ENCODE measurements at places on chromosomes 12 and 14.

- DNase-seq: no peak
These were observed 320.1 kb upstream of the DIO3 start for GRCh38 chr14:101241147-101241546.

GRCh38 chr12:88691811-88692210 is 111.5 kb upstream of the KITLG start:
- DNase-seq: no peak

DNA sequence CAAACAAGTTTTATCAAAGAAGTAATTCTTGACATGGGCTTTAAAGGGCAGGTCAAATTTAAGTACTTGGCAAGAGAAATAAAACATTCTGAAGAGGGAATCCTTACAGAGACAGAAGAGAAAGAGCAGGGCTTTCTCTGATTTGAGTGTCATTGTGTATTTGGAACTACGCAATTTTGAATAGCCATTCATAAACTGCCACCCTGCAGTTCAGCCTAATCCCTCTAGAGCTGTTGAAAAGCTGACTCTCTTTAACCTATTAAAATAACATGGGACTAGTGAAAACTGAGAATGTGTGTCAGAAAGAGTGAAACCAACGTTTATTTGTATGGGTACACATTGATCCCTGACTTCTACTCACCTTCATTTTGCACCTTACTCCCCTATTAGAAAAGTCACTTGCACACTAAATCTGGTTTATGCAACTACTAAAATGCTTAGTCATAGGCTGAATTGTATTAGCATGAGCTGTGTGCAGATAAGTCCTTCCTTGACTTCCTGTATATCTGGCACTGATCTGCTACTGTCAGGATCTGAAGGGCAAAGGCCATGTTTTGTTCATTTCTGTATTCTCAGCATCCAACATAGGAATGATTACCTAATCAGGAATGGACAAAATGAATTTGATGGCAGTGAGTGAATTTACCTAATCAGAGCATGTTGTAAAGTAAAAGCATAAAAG is 458.9 kb downstream of the NOVA1 start:
- no peak for DNase-seq

GRCh38 chr12:116306506-116306905 is 29.0 kb upstream of the MED13L start:
- DNase-seq: no peak

DNA sequence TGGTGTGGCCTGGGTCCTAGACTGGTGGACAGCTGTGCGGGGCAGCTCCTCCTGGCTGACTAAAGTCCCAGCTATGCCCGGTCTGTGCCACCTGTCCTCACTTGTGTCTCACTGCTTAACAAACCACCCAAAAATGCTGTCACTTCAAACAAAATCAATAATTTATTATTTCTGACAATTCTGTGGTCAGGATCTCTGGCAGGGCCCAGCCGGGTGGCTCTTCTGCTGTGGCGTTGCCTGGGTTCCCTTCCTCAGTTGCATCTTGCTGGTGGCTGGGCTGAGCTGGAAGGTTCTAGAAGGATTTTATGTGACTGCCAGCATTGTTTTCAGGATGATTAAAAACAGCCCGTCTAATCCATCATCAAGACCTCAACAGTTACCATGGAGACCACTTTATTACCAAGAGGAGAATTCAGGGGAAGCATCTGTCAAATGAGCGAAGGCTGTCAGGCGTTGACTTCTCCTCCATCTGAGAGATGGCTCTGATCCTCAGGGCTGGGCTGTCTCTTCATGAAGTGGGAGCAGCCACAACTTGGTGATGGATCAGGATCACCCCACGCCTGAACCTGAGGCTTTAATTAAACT is 280.6 kb upstream of the SFSWAP start:
- DNase-seq: no peak

- DNase-seq: no peak
These were observed 501 bp upstream of the HSP90B1 start for GRCh38 chr12:103929784-103930033.

- no peak for DNase-seq
These were observed 182.9 kb downstream of the DICER1 start for GRCh38 chr14:94974422-94974821.

GRCh38 chr12:65568517-65568916 is 255.8 kb upstream of the HMGA2 start:
- no peak for DNase-seq

DNA sequence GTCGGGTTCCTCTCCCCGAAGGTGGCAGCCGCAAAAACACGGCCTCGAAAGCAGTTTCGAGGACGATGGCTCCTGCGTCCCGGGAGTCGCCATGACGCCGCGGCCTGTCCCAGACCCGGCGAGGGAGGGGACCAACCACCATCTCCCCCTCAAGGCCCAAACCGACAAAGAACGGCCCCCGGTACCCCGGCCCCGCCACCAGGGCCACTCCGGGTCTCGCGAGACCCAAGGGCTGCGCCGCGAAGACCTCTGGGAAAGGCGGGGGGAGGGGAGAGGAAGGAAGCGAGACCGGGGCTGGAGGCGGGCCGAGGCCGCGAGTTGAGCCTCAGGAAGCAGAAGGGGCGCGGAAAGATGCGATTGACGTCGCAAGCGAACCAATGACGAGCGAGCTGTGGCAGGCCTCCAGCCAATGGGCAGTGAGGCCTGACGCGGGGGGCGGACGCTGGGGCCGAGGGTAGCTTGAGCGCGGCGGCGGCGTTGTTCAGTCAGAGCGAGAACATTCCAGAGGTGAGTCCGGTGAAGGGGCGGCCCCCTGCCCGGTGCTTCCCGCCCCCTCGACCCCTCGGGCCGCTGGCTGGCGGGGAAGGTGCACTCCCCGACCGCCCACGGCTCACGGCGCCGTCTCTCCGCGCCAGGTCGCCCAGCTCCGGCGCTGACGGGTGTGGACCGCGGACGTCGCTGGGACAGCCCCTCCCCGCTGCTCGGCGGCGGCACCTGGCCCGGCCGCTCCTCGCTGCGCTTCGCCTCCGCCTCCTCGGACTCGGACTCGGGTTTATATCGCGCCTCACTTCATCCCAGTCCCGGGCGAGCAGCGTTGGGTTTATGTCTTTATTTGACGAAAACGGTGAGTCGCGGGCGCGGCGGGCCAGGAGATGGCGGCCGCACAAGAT is at the start of gene EIF5:
EIF5 (plus strand) TSS at position 484 of the 890 bp plus-strand sequence. CDS start 1,624 bp downstream, outside the sequence.
- DNase-seq: peak; percentile 99

- no peak for DNase-seq
These were observed 5.5 kb downstream of the ASIC1 start for GRCh38 chr12:50062728-50063460.

DNA sequence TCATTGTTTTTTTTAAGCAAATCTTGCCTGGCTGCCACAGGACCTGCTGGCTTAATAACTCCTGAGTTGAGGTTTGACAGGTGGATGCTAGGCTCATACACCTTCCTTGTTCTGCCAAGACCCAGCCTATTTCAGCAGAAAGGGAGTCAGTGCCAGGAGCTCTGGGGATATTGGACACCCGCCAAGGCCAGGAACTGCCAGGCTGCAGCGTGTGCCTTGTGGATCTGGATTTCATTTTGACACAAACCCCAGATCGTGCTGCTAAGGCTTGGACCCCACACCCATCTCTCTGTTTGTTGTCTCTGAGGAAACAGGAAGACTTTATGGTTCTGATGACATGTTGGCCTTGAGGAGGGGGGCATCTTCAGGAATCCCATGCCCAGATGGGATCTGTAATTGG is 44.4 kb upstream of the PRIMA1 start:
- no peak for DNase-seq

- DNase-seq: no peak
These were observed 100.7 kb downstream of the CNTN1 start for GRCh38 chr12:40792792-40793386.

GRCh38 chr12:57782243-57782607 is 362 bp upstream of the TSFM start:
- no peak for DNase-seq

GRCh38 chr12:531951-532585 is 72.3 kb downstream of the B4GALNT3 start:
- no peak for DNase-seq

GRCh38 chr14:42792166-42792565 is 1185.5 kb downstream of the LRFN5 start:
- no peak for DNase-seq

GRCh38 chr14:93804654-93805053 is 16.4 kb upstream of the PRIMA1 start:
- no peak for DNase-seq

- no peak for DNase-seq
These were observed 1.4 kb upstream of the GSC start for GRCh38 chr14:94771158-94771905.

GRCh38 chr14:75607044-75607443 is 28.6 kb downstream of the FLVCR2 start:
- no peak for DNase-seq

DNA sequence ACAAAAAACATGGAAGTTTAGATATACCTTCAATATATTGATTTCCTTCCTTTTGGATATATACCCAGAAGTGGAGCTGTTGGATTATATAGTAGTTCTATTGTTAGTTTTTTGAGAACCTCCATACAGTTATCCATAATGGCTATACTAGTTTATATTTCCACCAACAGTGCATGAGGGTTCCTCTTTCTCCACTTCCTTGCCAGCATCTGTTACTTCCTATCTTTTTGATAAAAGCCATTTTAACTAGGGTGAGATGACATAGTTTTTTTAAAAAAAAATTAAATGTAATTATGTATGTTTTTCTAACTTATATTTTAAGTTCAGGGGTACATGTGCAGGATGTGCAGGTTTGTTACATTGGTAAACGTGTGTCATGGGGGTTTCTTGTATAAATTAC is 10.0 kb upstream of the SLC38A4 start:
- DNase-seq: no peak

GRCh38 chr14:59208224-59208814 is 19.9 kb downstream of the DAAM1 start:
- no peak for DNase-seq

- no peak for DNase-seq
These were observed 33.8 kb downstream of the SPTB start for GRCh38 chr14:64845878-64846277.

- DNase-seq: no peak
These were observed 267.7 kb upstream of the G2E3 start for GRCh38 chr14:30291216-30291615.

DNA sequence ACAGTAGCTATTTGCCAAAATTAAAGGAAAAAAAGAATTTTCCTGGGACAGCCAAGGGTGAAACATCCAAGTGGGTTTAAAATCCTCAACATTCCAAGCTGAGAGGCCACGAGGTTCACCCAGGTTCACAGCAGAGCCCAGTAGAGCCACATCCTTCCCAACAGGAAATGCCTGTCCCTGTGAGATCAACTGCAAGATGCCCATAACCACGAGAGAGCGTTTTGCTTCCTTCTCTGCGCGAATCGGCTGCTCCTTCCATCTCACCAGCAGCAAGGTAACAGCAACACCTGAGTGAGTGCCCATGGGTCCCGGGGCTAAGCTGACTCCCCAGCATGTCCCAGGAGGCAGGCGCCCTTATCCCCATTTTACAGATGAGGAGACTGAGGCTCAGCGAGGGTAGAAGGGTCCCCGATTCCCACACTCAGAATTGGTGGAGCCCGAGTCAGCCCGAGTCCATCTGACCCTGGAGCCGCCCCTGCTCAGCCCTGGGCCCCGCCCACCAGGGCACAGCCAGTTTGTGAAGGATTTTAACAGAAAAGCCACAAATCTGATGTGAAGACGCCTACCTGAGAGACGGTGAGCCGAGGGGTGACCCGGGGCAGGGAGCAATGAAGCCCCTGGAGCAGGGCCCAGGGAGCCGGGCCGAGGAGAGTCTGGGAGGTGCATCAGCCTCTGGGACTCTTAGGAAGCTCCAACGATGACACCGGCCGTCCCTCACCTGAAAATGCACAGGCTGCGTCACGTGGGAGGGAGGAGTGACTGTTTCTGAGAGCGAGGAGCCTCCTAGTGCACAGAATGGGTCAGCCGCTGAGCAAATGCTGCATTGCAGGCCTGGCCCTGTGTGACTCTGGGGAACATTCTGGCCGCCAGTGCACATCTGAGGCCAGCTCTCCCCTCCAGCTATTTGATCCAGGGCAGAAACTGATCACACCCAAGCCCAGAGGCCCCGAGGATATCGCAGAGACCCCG is 236.9 kb upstream of the SFSWAP start:
- no peak for DNase-seq

GRCh38 chr14:64387232-64387781 is 846 bp upstream of the MTHFD1 start:
- DNase-seq: peak; percentile 23

- DNase-seq: no peak
These were observed 9.8 kb upstream of the SIX1 start for GRCh38 chr14:60658909-60659585.

DNA sequence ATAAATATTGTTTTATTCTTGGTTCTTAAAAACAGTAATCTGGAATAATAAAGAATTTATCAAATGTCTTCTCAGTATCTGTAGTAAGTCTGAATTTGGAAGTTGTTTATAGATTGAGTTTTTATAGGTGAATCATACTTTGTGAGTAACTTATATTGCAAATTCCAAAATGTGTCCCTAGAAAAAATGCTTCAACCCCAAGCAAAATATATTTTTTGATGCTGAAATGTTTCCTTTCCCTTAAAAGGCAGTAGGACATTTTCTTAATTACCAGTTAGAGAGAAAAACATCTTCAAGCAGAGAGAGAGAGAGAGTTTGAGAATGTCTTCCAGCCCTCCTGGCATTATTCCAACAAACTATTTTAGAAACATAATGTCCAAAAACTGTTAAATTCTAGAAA is 37.9 kb downstream of the PELI2 start:
- no peak for DNase-seq

- no peak for DNase-seq
These were observed 10.4 kb downstream of the ANG start for GRCh38 chr14:20698934-20699333.

DNA sequence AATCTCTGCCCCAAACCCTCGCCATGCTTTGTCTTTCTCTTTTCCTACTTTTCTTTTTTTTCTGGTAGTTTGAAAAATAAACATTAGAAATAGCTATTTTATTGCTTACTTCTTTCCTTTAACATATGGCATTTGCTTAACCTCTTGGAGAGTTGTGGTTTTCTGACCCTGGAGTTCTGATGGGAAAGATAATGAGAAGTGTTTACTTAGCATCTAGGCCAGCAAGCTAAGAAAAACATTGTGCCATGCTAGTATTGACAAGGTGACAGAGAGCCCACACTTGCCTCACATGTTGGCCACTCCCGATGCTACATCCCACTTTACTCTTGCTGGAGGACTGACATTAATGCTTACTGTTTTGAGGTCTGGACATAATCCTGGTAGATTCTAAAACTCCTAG is 886.2 kb downstream of the DIO2 start:
- DNase-seq: no peak

GRCh38 chr14:91092073-91092472 is 21.8 kb upstream of the DGLUCY start:
- no peak for DNase-seq

GRCh38 chr12:21547437-21547836 is 21.3 kb downstream of the SPX start:
- DNase-seq: no peak

Data from activated CD4-positive, alpha-beta T cell treated with anti-CD3 and anti-CD28 coated beads, Interleukin-2, Interleukin-6, amounts not matched to agents 100 ng/mL and 50 ng/mL, durations not matched to agents 16 hours and 8 hours (primary cell).